ENCODE measurements at places on chromosomes 6 and 20.

DNA sequence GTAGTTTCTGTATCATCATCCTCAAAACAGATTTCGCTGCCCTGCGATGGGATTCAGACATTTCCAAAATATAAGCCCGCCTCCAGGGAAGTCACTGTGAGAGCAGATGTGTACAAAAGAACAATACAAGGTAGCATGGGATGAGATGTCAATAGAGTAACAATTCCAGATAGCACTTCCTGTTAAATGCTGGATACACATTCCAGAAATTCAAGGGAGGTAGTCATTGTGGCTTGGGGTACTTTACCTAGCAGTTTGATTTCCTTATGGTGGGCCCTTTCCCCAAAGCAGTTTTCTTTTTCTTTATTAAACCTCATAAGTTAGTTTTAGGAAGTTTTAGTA, 2.5 kb downstream of the RNF217 start:
- DNase-seq: no peak
- H3K27ac ChIP-seq: peak overlapping the region; percentile 78
- H3K27me3 ChIP-seq: no peaks in the 10 kb centered on the region
- no peaks in the 10 kb centered on the region for H3K36me3 ChIP-seq

GRCh38 chr6:36751833-36752186, 54.2 kb downstream of the RAB44 start:
- no peak overlapping the region for H3K4me3 ChIP-seq
- no peaks in the 10 kb centered on the region for H3K4me1 ChIP-seq
- no peaks in the 10 kb centered on the region for H3K36me3 ChIP-seq
- DNase-seq: no peak
- no peaks in the 10 kb centered on the region for H3K27me3 ChIP-seq

- DNase-seq: no peak
Observed at GRCh38 chr6:137224799-137225198, 5.6 kb upstream of the IFNGR1 start.

- H3K4me3 ChIP-seq: no peak overlapping the region
- H3K36me3 ChIP-seq: no peaks in the 10 kb centered on the region
- no peak for DNase-seq
- H3K4me1 ChIP-seq: no peaks in the 10 kb centered on the region
- no peak overlapping the region for H3K27ac ChIP-seq
Observed at GRCh38 chr6:53241938-53242337, 93.3 kb upstream of the GCM1 start.

DNA sequence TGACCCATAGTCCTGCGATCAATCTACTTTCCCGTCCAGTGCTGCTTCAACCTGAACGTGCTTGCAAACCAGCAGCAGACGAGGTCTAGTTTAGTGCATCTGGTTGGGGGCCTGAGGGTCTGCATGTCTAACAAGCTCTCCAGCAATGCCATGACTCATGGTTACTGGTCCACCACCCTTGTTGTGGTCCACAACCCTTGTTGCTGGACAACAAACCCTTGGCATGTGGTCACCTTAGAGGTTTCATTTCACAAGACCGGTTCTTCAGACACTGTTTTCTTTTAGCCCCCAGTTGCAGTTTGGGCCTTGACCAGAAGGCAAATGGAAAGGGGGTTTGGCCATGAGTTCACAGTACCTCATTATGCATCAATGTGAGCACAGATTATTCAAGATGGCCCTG, 424.8 kb downstream of the QKI start:
- no peak overlapping the region for H3K27ac ChIP-seq
- H3K4me1 ChIP-seq: no peaks in the 10 kb centered on the region
- H3K27me3 ChIP-seq: no peaks in the 10 kb centered on the region
- no peak overlapping the region for H3K4me3 ChIP-seq
- no peaks in the 10 kb centered on the region for H3K36me3 ChIP-seq

DNA sequence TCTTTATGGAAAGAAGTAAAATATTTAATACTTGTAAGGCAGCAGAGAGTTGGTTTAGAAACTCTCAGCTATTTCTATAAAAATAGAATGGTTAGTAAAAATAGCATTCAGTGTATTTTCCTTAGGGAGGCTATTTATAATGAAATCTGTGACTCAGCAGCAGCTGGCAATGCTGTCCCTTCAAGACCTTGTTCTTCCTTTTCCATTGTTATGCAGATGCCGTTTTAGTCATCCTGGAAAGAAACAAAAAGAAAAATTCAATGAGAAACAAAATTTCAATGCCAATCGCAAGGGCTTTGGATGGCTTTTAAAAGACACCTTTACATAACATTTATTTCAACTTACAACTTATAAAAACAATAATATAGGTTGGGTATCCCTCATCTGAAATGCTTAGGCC, 17.5 kb downstream of the MPC1 start:
- no peaks in the 10 kb centered on the region for H3K4me1 ChIP-seq
- DNase-seq: no peak
- H3K4me3 ChIP-seq: no peak overlapping the region

DNA sequence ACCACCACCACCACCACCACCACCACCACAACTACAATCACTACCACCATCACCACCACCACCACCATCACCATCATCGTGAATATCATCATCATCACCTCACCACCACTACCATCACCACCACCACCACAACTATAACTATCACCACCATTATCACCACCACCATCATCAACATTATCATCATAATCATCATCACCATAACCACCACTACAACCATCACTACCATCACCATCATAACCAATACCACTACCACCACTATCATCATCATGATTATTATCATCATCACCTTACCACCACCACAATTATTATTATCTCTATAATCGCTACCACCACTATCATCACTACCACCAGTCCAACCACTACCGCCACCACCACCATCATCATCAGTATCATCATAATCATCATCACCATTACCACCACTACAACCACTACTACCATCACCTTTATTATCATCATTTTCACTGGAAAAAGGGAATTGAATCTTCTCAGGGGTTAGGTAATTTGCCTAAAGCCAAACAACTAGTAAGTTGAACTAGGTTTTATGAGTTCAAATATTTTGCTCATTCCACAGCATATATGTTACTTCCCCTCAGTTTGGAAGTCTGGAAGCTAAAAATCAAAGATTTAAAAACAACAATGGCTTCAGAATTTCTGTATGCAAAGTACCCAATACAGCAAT, 8.3 kb downstream of the RIPOR2 start:
- no peaks in the 10 kb centered on the region for H3K27me3 ChIP-seq
- H3K4me3 ChIP-seq: no peak overlapping the region
- H3K36me3 ChIP-seq: no peaks in the 10 kb centered on the region
- no peak for DNase-seq
- no peaks in the 10 kb centered on the region for H3K4me1 ChIP-seq

GRCh38 chr6:15264902-15265761, 19.3 kb downstream of the JARID2 start:
- H3K27ac ChIP-seq: no peak overlapping the region
- H3K27me3 ChIP-seq: no peaks in the 10 kb centered on the region
- no peak overlapping the region for H3K4me3 ChIP-seq
- no peaks in the 10 kb centered on the region for H3K36me3 ChIP-seq
- DNase-seq: no peak
- no peaks in the 10 kb centered on the region for H3K4me1 ChIP-seq

DNA sequence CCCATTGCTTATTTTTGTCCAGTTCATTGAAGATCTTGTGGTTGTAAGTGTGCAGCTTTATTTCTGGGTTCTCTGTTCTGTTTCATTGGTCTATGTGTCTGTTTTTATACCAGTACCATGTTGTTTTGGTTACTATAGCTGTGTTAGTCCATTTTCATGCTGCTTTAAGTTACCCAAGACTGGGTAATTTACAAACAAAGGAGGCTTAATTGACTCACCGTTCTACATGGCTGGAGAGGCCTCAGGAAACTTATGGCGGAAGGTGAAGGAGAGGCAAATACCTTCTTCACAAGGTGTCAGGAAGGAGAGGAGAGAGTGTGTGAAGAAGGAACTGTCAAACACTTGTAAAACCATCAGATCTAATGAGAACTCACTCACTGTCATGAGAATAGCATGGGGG, 29.9 kb upstream of the FERMT1 start:
- DNase-seq: no peak
- no peak overlapping the region for H3K27ac ChIP-seq
- H3K4me1 ChIP-seq: no peaks in the 10 kb centered on the region
- H3K4me3 ChIP-seq: no peak overlapping the region
- no peaks in the 10 kb centered on the region for H3K27me3 ChIP-seq

DNA sequence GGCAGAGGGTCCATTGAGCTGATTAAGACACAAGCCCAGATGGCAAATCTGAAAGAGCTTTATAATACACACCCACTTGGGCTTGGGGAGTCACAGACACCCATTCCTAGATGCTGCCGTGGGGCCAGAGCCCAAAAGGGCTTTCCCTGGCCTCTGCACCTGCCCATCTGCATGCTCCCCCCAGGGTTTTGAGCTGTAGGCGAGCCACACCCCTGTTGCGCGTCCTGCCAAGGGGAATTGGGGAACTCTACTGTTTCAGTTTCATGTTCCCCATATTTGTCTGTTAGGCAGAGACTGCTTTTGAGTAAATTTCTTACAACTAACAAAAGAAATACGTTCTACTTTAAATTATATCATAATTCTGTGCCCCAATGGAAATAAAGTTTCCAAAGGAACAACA, 52.9 kb upstream of the FNDC1 start:
- no peak overlapping the region for H3K4me3 ChIP-seq
- H3K4me1 ChIP-seq: no peaks in the 10 kb centered on the region
- peak overlapping the region; percentile 18 for H3K27ac ChIP-seq
- no peaks in the 10 kb centered on the region for H3K27me3 ChIP-seq
- no peaks in the 10 kb centered on the region for H3K36me3 ChIP-seq

DNA sequence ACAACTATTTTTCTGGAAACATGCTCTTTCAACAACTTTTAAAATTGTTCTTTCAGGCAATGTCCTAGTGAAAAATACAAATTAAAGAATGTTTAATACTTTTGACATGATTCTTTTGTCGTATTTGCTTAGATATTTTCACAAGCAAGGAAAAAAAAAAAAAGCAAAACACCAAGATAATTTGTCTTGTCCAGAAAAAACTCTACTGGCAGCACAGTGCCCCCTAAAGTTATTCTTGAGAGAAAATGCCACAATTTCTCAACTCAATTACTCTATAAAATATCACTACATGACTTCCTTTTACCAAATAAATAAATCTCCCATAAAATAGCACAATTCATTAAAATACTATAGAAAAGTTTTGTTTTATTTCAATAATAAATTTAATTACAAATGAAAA, 652.5 kb upstream of the EPHA7 start:
- DNase-seq: no peak
- H3K27me3 ChIP-seq: peaks cover 4% of the 10 kb centered on the region
- H3K36me3 ChIP-seq: no peaks in the 10 kb centered on the region
- no peak overlapping the region for H3K4me3 ChIP-seq

- no peaks in the 10 kb centered on the region for H3K27me3 ChIP-seq
- no peak overlapping the region for H3K27ac ChIP-seq
- no peak for DNase-seq
- peaks cover 12% of the 10 kb centered on the region for H3K4me1 ChIP-seq
- no peaks in the 10 kb centered on the region for H3K36me3 ChIP-seq
Observed at GRCh38 chr6:158031381-158032353, 50.0 kb downstream of the SYNJ2 start.

- H3K36me3 ChIP-seq: peaks cover 10% of the 10 kb centered on the region
- no peak overlapping the region for H3K27ac ChIP-seq
Observed at GRCh38 chr20:54218470-54218869, 10.6 kb downstream of the PFDN4 start.

DNA sequence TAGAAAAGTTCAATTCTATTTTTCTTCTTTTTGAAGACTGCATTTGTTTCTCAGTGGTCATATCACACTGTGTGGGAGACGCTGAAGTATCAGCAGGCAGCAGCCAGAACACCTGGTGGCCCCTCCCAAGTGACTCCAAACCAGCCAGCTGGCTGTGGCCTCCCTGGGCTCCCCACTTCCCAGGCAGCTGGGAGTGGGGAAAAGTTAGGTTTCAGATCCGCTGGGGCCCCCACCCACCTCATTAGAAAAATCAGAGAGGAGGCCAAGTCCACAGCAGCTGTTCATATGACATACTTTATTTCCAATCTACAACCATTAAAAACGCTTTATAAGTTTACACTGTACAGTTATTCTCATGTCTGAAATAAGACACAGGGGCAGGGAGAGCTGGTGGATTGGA, 3.6 kb upstream of the DSN1 start:
- H3K36me3 ChIP-seq: no peaks in the 10 kb centered on the region

DNA sequence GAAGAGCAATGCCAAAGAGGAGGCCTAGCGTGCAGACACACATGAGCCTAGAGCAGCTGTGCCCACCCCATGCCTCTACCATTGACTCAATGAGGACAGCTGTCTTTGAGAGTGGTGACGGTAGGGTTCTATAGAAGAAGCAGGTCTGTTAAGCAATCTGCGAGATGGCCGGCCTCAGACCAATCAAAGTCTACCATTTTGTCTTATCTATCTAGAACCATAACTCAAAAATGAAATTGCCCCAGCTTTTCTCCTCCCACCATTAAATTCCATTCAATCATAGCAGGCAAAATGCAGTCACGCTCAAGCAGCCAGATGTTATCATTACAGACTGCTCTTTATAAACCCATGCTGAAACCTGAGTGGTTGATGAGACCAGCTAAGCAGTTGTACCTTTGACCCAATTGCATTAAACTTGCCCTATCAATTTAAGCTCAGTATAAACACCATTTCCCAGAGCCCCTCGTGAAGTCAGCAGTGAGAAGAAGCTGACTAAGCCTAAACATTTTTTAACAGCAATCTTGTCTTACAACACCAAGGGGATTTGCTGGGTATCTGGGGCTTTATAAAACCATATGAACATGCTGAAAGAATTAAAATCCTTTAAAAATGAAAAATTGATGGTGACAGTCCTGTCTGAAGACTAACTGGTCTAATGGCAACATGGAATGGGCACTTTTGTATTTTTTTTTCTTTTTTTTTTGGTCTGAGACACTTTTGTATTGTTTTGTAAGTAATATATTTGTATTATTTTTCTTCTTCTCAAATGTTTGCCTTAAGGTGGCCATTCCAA, 57.5 kb downstream of the FOXC1 start:
- no peak overlapping the region for H3K4me3 ChIP-seq
- no peak overlapping the region for H3K27ac ChIP-seq
- no peaks in the 10 kb centered on the region for H3K4me1 ChIP-seq
- no peak for DNase-seq

DNA sequence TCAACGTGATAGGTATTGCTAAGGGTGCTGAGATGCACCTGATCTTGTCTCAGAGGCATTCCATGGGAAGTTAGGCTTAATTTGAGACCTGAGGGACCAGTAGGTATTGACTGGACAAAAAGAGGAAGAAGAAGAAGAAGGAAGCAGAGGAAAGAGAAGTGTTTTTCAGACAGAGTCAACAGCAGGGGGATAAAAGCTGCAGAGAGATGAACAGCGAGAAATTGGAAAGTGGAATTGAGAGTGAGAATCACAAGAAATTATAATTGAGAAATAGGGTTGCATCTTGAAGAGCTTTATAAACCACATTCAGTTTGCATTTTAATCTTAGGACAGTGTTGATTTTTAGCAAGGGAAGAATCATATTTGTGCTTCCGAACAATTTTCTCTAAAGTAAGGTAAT, 254.0 kb downstream of the CD83 start:
- H3K27me3 ChIP-seq: no peaks in the 10 kb centered on the region
- no peak overlapping the region for H3K27ac ChIP-seq
- no peaks in the 10 kb centered on the region for H3K36me3 ChIP-seq
- DNase-seq: no peak
- peaks cover 9% of the 10 kb centered on the region for H3K4me1 ChIP-seq
